Osteocyte (in vitro differentiated cells): ENCODE measurements at places on chromosomes 3 and 15. TPM values are rescaled to one million over a fixed set of nuclear protein-coding genes. Genes with fewer than 3 reads are reported as not detected.
A peak's percentile ranks its signal among the peaks of the same experiment; 100 is the strongest.

- peaks cover 14% of the 10 kb centered on the region for H3K4me1 ChIP-seq
- no peak overlapping the region for H3K4me3 ChIP-seq
- H3K27me3 ChIP-seq, result no peaks in the 10 kb centered on the region
- no peak for DNase-seq
These were observed 20.3 kb downstream of the CALML4 start for GRCh38 chr15:68184616-68185480.

FAM81A gene
- not detected in 2 replicates for total RNA-seq

GRCh38 chr3:137347132-137347531 is 389.3 kb downstream of the IL20RB start:
- H3K4me3 ChIP-seq, result no peak overlapping the region
- DNase-seq, result no peak
- no peaks in the 10 kb centered on the region for H3K27me3 ChIP-seq
- no peak overlapping the region for H3K27ac ChIP-seq
- no peaks in the 10 kb centered on the region for H3K36me3 ChIP-seq

STX19 gene
- not detected in 2 replicates for total RNA-seq

TLR9 gene
- not detected in 2 replicates for total RNA-seq

- no peaks in the 10 kb centered on the region for H3K4me1 ChIP-seq
- H3K27me3 ChIP-seq, result no peaks in the 10 kb centered on the region
- DNase-seq, result no peak
These were observed 79.5 kb upstream of the UMPS start for GRCh38 chr3:124650798-124651197.

DNA sequence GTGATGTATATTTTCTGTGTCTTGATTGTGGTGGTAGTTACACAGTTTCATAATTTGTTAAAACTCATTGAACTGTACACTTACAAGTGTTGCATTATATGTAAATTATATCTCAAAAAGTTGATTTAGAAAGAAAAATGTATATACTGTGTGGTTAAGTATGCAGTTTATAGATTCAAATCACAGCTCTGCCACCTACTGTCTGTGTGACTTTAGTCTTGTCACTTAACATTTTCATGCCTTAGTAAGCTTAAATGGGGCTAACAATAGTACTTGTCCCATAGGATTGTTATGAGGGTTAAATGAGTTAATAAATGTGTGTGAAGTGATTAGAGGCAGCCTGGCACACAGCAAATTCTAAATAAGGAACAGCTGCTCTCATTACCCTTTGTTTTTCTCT is 120.9 kb upstream of the P2RY1 start:
- H3K4me3 ChIP-seq, result no peak overlapping the region
- no peaks in the 10 kb centered on the region for H3K4me1 ChIP-seq
- H3K27ac ChIP-seq, result no peak overlapping the region
- no peak for DNase-seq

GRCh38 chr3:13124631-13125030 is 51.4 kb upstream of the IQSEC1 start:
- no peaks in the 10 kb centered on the region for H3K4me1 ChIP-seq
- no peaks in the 10 kb centered on the region for H3K36me3 ChIP-seq
- no peak for DNase-seq
- H3K27me3 ChIP-seq, result peaks cover 31% of the 10 kb centered on the region
- H3K27ac ChIP-seq, result no peak overlapping the region

ZMYND10 gene
- total RNA-seq, result 0.50 and 1.6 TPM in 2 replicates

IL5RA gene
- not detected in 2 replicates for total RNA-seq

DNA sequence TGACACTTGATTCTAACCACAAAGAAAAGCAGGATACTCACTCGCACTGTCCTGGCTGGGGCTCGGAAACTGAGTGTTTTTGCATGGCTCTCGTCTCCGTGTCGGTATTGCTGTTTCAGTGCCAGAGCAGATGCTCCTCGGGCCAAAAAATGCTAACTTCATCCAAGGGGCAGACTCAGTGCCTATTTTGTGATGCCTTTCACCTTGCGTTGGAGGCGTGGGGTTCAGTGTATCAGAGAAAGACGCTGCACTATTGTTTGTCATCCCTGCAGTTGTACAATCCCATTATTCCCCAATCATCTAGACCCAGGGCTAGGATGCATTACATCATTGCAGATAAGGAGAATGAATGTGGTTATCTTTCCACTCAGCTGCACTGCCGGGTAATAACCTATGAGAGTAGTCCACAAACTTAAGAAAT is 1.4 kb downstream of the CACNA2D3 start:
- H3K27ac ChIP-seq, result no peak overlapping the region
- H3K27me3 ChIP-seq, result peaks cover 55% of the 10 kb centered on the region
- DNase-seq, result peak; percentile 42
- H3K4me3 ChIP-seq, result peak overlapping the region; percentile 71
- no peaks in the 10 kb centered on the region for H3K36me3 ChIP-seq
